ENCODE measurements at places on chromosomes 4 and X.

DNA sequence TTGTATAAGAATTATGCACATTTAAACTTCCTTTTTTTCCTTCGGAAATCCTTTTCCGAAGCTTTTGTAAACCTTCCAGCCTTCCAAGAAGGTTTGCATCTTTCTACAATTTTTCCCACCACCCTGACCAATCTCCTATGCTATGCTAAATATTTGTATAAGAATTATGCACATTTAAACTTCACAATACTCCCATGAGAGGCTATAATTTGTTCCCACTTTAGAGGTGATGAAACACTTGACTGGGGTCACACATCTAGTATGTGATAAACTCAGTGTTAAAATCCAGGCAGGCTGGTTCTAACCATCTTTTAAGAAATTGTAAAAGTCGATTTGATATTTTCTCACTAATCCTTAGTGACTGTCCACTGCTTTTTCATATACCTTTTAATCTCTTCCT lies 22.1 kb downstream of the NUDT6 start:
- DNase-seq, result no peak

DNA sequence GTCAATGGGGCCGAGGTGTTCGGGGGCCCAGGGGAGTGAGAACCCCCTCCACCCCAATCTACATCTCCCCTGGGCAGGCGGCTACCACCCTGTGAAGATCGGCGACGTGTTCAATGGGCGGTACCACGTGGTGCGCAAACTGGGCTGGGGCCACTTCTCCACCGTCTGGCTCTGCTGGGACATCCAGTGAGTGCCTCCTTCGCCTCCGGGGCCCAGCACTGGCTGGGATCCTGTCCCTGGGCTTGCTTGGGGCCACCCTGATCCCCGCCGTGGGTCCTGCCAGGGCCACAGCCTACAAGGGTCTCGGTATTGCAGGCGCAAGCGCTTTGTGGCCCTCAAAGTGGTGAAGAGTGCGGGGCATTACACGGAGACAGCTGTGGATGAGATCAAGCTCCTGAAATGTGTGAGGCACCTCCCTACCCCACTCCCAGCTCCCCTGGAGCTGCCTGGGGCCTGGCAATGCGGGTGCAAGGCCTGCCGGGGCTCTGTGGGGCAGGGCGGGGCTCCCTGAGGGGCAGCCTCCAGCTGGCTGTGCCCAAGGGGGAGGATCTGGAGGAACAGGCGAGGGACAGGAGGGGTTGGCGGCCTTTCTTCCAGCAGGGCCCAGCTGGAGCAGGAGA lies 697 bp downstream of the SRPK3 start:
- no peak for DNase-seq

DNA sequence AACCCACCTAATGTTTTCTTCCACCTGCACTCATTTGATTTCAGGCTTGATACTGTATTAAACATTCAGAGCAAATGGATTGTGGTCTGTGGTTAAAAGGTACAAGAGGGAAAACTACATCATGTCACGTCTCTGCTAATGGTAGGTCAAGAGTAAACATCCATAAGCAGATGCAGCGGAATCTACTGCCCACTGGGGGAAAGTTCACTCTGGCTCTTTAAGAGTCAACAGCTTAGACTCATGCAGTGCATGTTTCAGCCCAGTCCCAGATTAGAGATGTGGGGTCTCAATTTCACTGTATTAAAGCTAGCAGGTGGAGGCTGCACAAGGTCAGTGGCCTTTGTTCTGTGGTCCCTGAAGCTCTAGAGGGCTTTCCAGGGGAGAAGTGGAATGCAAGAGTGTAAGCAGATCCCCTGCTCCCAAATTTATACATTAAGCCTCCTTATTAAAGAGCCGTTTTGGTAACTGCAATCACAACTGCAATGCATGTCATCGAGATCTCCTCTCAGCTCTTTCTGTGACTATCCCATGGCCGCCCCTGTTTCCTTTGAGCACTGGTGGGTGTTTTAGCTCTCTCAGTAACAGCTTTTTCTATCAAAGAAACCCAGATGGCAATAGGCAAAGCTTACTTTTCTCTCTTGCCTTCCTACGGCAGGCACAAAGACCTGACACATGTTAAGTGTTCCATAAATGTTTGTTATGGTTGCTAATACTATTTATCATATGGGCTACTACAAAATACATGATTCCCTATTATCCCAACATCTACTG lies 53.4 kb downstream of the LDB2 start:
- no peak for DNase-seq

DNA sequence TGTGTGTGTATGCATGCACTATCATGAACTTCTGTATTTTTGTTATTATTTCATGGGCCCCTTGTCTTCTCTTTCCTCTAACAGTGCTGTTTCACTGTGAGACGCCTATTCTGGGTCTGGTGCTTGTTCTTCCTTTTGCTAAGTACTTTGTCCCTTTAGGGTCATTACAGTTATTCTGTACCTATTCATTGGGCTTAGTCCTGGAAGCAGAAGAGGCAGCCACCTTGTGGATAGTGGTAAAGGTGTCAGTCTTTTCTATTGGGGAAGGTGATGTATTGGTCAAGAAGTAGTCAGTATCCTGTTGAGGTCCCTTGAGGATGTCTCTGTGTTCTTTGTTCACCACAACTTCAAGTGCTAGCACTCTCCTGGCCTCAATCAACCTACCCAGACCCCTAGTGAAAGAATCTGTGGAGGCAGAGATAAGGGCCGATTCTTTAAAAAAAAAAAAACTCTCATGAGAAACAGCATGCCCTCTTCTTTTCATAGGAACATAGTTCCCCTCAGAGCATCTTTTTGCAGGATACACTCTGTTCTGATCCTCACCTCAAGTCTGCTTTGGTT lies 593.8 kb downstream of the SPRY1 start:
- DNase-seq, result no peak

- no peak for DNase-seq
Measured at GRCh38 chr4:112923516-112923915, 125.9 kb upstream of the ANK2 start.

GRCh38 chr4:113433116-113433515 lies 328.4 kb downstream of the CAMK2D start:
- DNase-seq, result no peak

DNA sequence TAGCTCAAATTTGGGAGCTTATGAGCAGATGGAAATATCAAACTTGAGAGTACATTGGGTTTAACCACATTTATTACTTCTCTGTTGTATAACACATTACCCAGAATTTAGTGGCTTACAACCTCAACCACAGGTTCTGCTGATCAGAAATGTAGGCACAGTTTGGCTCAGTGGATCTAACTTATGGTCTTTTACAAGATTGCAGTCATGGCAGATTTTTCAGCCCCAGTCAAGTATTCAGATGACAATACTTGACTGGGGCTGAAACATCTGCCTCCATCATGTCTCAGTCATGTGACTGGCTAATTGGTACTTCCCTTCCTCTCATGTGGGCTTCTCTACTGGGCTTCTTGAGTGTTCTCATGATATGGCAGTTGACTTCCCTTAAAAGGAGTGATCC lies 44.0 kb upstream of the ADAD1 start:
- DNase-seq, result no peak

GRCh38 chrX:4668802-4669536 lies 955.5 kb upstream of the PRKX start:
- DNase-seq, result no peak

GRCh38 chr4:80610845-80611677 lies 275.5 kb downstream of the CFAP299 start:
- peak; percentile 57 for DNase-seq

GRCh38 chr4:113383111-113383785 lies 333.8 kb downstream of the ANK2 start:
- DNase-seq, result no peak

DNA sequence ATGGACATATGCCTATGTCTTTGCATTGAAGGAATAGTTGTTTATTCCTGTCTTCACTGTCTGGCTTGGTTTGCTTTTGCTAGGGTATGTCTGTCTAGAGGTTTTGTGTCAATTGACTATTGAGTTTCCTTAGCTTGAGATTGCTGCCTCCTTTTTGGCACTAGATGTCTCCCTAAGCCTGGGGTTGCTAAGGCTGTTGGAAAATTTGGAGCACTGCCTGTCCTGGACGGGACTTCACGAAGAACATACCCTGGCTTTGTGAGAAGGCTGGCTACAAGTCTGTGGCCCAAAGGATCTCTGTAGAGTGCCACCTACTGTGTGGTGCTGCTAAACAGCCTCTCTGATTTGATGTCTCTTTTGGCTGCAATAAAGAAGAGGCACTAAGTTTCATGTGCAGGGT lies 183.8 kb upstream of the NUDT10 start:
- no peak for DNase-seq

DNA sequence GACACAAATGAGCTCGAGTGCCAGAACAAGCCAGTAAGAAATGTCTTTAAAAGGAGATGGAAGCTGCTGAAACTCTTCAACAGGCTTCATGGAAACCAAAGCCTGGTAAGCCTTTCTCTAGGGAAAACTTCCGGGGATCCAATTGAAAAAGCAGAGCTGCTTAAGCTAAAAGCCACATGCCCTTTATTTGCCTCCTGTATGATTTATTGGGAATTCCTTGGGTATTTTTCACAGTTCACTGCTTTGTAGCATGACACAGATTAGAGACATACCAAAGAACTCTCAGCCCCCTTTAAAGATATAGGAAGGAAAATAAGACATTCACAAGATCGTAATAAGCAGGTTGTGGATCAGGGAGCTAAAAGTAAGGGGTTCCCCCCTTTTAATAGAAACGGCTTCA lies 6.5 kb upstream of the ARHGAP6 start:
- no peak for DNase-seq

DNA sequence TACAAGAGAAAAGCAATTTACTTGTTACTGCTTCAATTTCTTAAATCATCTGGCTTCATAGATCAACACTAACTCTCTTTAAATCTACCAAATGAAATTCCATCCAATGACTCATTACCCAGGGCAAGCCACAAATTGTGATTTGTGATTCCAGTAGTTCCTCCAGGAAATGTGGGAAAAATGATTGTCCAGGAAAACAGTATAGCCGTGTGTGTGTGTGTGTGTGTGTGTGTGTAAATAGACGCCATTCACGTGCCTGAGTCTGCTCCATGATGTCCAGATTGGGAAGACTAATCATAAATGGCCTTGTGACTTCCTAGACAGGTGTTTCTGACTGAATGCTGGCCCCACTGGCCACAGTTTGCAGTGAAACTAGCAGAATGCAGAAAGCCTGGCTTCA lies 121.3 kb downstream of the HS6ST2 start:
- DNase-seq, result no peak

- DNase-seq, result no peak
Measured at GRCh38 chr4:139844057-139844456, 178.4 kb downstream of the MGST2 start.

GRCh38 chr4:25454476-25454875 lies 77.4 kb downstream of the ANAPC4 start:
- no peak for DNase-seq

DNA sequence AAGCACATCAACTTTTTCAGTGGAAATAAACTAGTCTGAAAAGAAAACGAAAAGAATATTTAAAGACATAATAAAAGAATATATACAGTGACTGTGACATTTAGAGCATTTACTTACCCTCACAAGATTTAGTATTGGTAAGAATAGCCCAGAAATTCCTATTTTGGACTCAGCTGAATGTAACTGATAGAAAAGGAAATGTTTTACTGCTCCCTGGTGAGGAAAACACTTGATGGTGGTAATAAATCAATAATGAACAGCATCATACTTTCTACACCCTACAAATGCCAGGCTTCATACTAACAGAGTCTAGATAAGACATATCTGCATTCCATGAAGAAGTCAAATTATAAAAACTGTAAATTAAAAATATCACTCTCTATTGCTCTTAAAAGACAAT lies 753.5 kb upstream of the PCDH10 start:
- no peak for DNase-seq

- DNase-seq, result no peak
Measured at GRCh38 chrX:150694738-150695410, 1.7 kb downstream of the MTMR1 start.

DNA sequence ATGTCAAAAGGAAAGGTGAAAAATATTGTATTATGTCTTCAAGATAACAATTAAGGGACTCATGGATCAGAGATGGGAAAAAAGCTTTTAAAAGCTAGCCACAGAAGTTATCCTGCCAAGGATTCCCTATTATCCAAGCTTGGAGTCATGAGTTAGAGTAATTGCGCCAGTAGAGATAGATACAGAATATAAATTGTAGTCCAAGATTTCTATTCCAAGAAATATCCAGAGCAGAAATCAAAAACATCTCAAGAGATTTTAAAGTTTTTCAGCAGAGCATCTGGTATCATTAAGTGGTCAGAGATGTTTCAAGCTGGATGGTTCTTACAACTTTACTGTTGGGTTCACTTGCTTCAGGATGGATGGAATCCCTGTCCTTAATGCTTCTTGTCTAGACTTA lies 186.7 kb downstream of the PCDH18 start:
- no peak for DNase-seq

DNA sequence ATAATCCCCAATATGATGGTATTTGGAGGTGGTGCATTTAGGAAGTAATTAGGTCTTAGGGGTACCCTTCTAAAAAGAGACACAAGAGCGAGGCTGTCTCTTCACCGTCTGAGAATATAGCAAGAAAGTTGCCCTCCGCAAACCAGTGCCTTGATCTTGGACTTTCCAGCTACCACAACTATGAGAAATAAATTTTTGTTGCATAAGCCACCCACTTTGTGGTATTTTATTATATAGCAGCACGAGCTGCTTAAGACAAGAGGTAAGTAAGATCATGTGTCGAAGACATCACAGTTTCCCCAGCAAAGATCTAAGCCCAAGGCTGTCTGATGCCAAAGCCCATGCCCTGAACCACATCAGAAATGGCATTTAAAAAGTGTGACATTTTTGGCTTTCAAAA lies 9.6 kb upstream of the EXOSC9 start:
- no peak for DNase-seq

DNA sequence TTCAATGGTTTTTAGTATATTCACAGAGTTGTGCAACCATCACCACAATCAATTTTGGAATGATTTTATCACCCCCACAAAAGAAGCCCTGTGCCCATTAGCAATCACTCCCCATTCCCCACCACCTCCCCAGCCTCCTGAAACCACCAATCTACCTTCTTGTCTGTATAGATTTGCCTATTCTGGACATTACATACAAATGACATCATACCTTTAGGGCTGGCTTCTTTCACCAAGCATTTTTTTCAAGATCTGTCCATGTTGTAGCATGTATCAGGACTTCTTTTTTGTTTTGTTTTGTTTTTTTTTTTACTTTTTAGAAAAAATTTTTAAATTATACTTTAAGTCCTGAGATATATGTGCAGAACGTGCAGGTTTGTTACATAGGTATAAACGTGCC lies 108.1 kb downstream of the RTL9 start:
- no peak for DNase-seq

GRCh38 chr4:73434311-73434710 lies 1.7 kb upstream of the AFP start:
- DNase-seq, result no peak

All from NCI-H146 (cell line).